ENCODE measurements at places on chromosomes 12 and 14.

- peaks cover 21% of the 10 kb centered on the region for H3K27me3 ChIP-seq
- peaks cover 15% of the 10 kb centered on the region for H3K4me1 ChIP-seq
- H3K4me3 ChIP-seq: no peak overlapping the region
- H3K27ac ChIP-seq: no peak overlapping the region
Observed at GRCh38 chr14:100619396-100620254, 32.4 kb upstream of the BEGAIN start.

- H3K4me1 ChIP-seq: no peaks in the 10 kb centered on the region
- no peaks in the 10 kb centered on the region for H3K36me3 ChIP-seq
- DNase-seq: no peak
- H3K27me3 ChIP-seq: peaks cover 11% of the 10 kb centered on the region
Observed at GRCh38 chr12:104249017-104249416, 33.4 kb downstream of the TXNRD1 start.

DNA sequence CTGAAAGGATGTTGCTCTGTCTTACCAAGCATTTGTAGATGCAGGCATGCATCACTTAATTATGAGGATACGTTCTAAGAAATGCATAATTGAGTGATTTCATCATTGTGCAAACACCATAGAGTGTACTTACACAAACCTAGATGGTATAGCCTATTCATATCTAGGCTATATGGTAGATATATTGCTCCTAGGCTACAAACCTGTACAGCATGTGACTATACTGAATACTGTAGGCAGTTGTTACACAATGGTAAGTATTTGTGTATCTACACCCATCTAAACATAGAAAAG is 75.9 kb downstream of the IFT81 start:
- H3K36me3 ChIP-seq: no peaks in the 10 kb centered on the region
- no peak overlapping the region for H3K4me3 ChIP-seq
- DNase-seq: no peak
- no peak overlapping the region for H3K27ac ChIP-seq

DNA sequence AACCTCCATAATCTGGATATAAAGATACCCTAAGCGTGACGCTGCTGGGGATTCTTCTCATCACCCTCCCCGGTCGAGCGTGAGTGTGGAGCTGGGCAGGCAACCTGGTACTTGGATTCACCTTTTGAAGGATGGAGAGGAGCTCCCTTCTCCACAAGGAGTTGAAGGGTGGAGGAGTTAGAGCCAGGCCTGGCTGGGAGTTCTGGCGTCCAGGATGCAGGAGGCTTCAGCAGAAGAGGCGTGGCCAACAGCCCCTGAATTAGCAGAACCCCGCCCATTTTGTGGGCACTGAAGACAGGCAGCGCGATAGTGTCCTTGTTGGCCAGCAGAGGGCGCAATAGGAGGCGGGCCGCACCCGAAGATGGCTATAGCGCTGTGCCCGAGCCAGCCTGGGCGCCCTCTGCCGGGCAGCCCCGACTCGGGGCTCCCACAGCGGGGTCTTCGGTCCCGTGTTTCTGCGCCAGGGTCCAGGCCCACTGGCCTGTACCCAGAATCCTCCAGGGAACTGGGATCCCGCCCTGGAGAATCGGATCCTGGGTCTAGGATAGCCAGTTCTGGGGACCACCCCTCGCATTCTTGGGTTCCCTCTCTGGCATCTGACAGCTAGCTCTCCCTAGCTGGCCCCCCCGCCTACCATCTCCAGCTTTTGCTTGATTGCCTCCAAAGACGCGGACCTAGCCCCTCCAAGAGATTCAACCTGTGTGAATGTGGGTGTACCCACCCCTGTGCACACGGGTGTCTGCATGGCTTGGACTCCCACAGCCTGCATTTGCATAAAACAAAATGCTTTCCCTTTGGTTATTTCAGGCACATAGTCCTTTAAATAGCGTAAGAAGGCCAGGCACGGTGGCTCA is 26.0 kb upstream of the SMUG1 start:
- H3K36me3 ChIP-seq: peaks cover 10% of the 10 kb centered on the region
- DNase-seq: peak; percentile 90
- peak overlapping the region; percentile 19 for H3K27ac ChIP-seq
- peak overlapping the region; percentile 83 for H3K4me3 ChIP-seq
- H3K4me1 ChIP-seq: peaks cover 34% of the 10 kb centered on the region

DNA sequence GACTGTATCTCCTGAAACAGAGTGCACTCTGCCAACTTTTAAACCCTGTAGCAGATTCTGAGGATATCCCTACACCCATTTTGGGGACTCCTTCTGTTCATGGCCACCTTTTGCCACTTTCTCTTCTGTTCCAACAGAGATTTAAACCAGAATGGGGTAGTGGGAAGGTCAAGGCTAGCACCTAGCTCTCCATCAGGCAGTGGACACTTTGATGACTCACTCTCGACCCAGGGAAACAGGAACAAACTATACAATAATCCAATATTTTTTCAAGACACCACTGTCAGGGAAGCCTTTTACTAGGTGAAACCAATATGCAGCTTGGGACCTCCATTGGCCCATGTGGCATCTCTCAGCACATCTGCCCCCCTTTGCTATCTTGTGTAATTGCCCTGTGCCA is 103.6 kb downstream of the DAAM1 start:
- no peak overlapping the region for H3K27ac ChIP-seq
- DNase-seq: no peak
- no peak overlapping the region for H3K4me3 ChIP-seq
- no peaks in the 10 kb centered on the region for H3K27me3 ChIP-seq
- no peaks in the 10 kb centered on the region for H3K36me3 ChIP-seq

DNA sequence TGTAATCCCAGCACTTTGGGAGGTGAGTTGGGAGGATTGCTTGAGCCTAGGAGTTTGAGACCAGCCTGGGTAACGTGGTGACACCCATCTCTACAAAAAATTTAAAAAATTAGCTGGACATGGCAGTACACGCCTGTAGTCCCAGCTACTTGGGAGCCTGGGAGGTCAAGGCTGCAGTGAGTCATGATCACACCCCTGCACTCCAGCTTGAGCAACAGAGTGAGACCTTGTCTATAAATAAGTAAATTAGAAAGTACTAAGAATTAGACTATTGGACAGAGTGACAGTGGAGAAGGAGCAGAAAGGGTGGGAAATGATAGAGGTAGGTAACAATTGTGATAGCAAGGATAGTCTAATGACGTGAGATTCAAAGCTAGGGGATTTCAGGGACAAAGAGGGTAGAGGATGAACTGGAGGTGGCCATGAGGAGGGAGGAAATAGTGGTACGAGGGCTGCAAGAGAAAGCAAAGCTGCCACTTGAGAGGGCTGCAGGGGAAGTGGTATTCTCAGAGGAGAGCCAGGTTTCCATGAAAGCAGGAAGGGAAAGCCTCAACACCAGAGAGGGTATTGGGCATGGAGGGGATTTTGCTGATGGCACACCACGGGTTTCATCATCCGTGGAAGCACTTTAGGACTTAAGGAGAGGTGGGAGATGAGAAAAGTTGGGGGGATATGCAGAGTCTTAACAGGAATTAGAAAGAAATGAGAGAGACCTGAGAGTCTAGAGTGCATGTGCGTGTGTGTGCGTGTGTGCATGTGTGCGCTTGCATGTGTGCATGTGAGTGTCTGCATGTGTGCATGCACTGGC is 85.6 kb downstream of the SYNE2 start:
- no peaks in the 10 kb centered on the region for H3K27me3 ChIP-seq
- no peak overlapping the region for H3K4me3 ChIP-seq
- H3K4me1 ChIP-seq: peaks cover 28% of the 10 kb centered on the region

Measured in effector memory CD8-positive, alpha-beta T cell (primary cell).